Fibroblast of lung (primary cell): ENCODE measurements at places on chromosomes 4 and X. TPM values are rescaled to one million over a fixed set of nuclear protein-coding genes. Genes with fewer than 3 reads are reported as not detected.

Gene GRPR
- 0.33 TPM in 1 of 2 replicates, not detected in the other for total RNA-seq

Gene TRIM75
- not detected in 2 replicates for total RNA-seq

Gene LUZP4
- total RNA-seq: not detected in 2 replicates

Gene PI4K2B
- 11.3 and 21.0 TPM in 2 replicates for total RNA-seq

Gene NKAP
- 4.1 and 4.6 TPM in 2 replicates for total RNA-seq

Gene SYNPO2
- total RNA-seq: 12.6 and 40.1 TPM in 2 replicates

Gene RAB39B
- total RNA-seq: 1.3 and 3.0 TPM in 2 replicates

Gene NLGN3
- 0.51 and 0.83 TPM in 2 replicates for total RNA-seq

Gene SHOX
- not detected in 2 replicates for total RNA-seq

Gene PCDH19
- under 0.01 and 0.26 TPM in 2 replicates for total RNA-seq

Gene HPF1
- total RNA-seq: 14.0 and 19.3 TPM in 2 replicates

Gene CCDC110
- 2.0 and 2.3 TPM in 2 replicates for total RNA-seq
